ENCODE measurements at places on chromosomes 7 and 10.

DNA sequence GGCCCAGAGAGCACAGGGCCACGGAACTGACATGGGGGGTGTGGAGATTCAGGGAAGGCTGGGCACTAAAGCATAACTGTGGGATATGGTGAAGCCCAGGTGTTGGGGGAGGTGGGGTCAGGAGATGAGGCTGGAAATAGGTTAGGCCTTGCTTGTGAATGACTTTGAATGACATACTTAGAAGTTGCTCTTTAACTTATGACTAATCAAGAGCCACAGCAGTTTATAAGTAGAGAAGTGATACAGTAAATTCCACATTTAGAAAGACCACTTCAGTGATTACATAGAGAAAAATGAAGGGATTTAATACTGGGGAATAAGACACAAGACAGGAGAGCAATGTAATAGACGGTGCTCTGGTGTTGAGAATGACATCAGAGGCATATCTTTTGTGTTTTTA is 120.8 kb upstream of the SEC61G start:
- DNase-seq: no peak

- no peak for DNase-seq
These were observed 44.9 kb upstream of the IL6 start for GRCh38 chr7:22681852-22682657.

DNA sequence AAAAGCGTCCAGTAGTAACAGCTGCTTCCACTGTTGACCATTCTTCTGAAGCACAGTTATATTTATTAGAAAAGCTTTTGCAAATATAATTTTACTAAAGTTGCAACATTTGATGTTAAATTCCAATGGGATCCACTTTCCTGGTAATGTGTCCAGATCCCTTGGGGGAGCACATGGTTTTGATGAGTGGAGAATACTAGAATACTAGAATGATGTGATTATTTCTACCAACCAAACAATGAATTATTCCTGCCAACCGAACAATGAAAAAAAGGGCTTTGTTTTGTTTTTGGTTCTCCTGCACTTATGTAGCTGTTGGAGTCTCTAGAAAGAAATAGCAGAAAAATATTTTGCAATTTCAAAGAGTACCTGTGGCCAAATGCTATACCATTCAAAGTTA is 59.1 kb downstream of the BPGM start:
- DNase-seq: no peak

DNA sequence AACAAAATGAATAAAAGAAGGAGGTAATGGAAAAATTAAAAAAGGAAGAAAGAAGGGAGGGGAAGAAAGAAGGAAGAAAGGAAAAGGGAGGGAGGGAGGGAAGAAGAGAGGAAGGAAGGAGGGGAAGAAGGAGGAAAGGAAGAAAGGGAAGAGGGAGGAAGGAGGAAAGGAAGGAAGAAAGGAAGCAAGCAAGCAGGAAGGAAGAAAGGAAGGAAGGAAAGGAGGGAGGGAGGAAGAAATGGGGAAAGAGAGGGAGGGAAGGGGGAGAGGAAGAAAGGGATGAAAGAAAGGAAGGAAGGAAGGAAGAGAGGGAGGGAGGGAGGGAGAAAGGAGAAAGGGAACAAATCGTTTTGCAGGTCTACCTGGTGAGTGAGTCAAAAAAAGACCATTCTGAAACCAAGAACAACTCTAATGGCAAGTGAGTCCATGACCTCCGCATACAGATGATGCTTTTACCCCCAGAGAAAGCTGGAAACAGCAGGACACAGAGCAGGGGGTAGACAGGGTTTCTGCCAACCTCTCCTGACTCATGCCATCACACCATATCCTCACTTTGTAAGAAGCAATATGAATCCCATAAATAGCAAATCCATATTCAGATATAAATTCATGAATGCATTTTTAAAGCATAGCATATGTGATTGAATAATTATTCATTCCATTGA is 1112.9 kb upstream of the AUTS2 start:
- DNase-seq: no peak

DNA sequence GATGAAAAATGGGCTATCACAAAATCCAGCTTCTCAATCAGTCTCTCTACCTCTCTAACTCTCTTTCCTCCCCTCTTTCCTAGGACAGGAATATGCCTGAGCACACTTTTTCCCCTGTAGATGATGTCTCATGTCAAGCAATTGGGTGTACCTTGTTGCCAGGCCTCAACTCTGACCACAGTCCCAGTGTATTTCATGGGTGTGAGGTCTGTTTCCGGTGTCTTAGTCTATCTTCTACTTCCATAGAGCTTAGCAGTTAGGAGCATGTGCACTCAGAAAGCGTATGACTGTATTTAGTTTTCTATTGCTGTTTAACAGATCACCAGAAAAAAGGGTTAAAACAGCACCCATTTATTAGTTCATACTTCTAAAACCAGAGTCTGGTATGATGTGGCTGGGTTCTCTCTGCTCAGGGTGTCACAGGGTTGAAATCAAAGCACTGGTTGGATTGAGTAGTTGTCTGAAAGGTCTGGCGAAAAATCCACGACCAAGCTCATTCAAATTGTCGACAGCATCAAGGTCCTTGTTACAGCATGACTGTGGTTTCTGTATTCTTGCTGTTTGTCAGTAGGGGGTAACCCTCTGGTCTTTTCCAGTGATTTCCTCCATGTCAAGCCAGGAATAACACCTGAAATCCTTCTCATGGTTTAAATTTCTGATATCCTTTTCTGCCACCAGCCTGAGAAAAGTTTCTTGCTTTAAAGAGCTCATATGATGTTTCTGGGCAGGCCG is 130.0 kb downstream of the THSD7A start:
- no peak for DNase-seq

- DNase-seq: no peak
These were observed 270.7 kb downstream of the PRPF18 start for GRCh38 chr10:13857451-13857850.

GRCh38 chr7:105617280-105618015 is 36.2 kb upstream of the EFCAB10 start:
- DNase-seq: no peak

DNA sequence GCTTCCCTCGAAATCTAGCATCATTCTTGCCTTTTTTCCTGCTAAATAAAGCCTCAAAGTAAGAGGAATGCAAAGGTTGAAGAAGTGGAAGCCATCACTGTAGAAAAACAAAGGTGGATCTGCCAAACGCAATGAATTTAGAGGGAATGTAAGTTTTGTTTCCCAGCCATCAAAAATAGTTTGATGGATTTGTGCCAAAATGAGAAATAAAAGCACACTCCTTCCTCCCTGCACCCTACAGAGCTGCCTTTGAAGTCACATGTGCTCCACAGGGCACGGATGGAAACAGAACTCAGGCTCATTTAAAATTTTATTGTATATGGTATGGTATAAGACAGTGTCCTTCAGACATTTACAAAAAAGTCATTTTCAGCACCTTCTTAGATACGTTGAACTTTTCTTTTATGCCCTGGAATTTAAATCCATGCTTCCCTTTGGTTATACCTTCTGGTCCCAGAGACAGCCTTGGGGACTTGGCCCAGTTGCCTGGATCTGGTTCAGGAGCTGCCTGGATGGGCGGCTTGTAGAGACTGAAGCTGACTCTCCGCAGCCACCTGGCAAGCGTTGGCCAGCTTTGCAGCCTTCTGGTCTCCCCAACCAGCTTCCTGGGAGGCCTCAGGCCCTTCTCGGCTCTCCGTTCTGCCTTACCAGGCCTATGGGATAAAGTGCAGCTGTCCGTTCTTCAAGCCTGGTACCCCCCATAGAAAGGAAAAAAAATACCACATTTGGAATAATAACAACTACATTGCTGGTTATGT is 228.5 kb upstream of the NEBL start:
- no peak for DNase-seq

- no peak for DNase-seq
These were observed 41.6 kb downstream of the RBM28 start for GRCh38 chr7:128302139-128302538.

DNA sequence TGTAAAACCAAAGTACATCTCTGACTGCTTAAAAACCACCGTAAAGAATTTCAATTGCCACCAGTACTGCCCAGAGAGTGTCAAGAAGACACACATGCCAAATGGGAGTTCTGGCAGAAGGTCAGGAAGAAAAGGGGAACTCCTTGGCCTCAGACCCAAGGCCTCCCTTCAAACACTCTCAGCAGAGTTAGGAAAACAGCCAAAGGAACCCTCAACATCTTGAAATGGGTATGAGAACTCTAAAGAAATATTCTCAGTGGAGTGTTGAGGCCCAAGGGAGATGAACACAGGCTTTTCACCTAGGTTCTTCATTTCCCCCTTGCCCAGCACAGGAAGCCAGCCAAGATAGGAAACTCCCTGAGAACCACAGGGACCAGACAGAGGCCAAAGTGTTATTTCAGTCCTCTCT is 96.1 kb upstream of the ASAH2 start:
- DNase-seq: no peak

GRCh38 chr10:31479752-31480151 is 160.7 kb downstream of the ZEB1 start:
- DNase-seq: no peak

Data from NCI-H748 treated with DMSO at 0.1 percent for 48 hours (cell line).